ENCODE measurements at places on chromosomes 1 and 21.
A peak's percentile ranks its signal among the peaks of the same experiment; 100 is the strongest.

DNA sequence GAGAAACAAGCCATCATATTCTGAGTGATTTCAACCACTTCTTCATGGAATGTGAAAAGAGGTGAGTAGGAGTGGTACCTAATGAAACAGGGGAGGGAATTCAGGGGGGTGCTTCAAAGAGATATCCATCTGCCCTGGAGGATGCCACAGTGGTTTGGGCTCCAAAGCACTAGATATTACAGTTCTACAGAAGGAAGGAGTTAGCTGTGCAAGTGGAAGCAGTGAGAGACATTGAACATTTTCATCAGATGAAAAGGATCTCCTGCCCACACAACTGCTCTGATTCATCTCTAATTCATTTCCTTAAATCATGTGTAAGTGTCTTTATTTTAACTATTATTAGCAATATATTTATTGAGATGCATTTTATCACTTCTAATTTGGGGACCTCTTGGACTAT, 2.8 kb upstream of the RGS5 start:
- no peak for DNase-seq

GRCh38 chr1:99594205-99594604, 51.7 kb upstream of the PALMD start:
- no peak for DNase-seq

GRCh38 chr21:39022863-39023693, 160.2 kb downstream of the PSMG1 start:
- DNase-seq: peak; percentile 56

- no peak for DNase-seq
These were observed 109.1 kb upstream of the USH2A start for GRCh38 chr1:216532251-216532798.

- DNase-seq: no peak
These were observed 13.7 kb downstream of the PTPN22 start for GRCh38 chr1:113857776-113858175.

DNA sequence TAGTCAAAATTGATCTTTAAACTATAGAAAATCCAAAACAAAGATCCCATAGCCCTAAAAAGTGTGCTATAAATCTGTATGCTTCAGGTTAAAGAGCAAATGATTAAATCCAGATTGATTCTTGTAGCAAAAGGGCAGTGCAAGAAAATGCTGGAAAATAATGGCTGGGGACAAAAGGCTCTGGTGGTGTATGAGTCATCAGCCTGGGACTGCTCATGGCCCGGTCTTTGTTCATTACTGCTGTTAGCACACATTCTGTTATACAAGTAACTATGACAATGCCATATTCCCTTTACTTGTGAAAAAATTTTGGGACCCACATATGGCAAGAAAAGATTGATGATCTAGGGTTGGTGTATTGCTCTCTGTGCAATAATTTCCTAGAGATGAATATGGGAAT, 89.1 kb downstream of the RWDD3 start:
- DNase-seq: no peak

DNA sequence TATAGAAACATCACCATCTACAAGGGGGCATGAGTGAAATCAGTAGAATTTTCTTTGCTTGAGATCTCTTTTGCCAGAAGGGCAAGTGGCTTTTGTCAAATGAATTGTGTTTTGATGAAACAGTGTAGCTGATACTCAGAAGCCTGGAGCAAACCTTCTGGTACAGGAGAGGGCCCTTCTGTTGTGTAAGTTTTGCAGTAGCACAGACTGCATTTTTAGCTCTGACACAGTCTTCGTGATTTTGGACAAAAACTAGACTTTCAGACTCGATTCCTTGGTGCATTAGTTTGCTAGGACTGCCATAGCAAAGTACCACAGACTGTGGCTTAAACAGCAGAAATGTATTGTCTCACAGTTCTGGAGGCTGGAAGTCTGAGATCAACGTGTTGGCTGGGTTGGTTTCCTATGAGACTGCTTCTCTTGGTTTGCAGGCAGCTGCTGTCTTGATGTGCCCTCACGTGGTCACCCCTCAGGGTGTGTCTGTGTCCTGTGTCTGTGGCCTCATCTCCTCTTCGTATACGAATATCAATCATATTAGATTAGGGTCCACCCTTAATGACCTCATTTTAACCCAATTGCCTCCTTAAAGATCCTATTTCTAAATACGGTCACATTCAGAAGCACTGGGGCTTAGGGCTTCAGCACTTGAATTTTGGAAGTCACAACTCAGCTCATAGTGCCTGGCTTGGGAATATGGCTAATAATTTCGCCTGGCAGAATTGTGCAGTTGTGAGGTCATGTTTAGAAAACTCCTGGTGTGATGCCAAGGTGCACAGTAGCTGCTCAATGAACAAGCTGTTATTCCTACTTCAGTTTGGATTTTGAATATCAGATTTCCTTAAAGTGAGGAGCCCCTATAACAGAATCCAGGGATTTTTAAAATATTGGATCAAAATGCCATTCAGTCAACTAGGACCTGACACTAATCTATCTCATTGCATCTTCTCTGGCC, 21.2 kb upstream of the DISC1 start:
- no peak for DNase-seq

- no peak for DNase-seq
These were observed 14.0 kb upstream of the LORICRIN start for GRCh38 chr1:153245466-153245865.

- DNase-seq: no peak
These were observed 18.8 kb upstream of the F3 start for GRCh38 chr1:94560333-94560732.

GRCh38 chr1:94622757-94623156, 81.2 kb upstream of the F3 start:
- DNase-seq: peak; percentile 67

DNA sequence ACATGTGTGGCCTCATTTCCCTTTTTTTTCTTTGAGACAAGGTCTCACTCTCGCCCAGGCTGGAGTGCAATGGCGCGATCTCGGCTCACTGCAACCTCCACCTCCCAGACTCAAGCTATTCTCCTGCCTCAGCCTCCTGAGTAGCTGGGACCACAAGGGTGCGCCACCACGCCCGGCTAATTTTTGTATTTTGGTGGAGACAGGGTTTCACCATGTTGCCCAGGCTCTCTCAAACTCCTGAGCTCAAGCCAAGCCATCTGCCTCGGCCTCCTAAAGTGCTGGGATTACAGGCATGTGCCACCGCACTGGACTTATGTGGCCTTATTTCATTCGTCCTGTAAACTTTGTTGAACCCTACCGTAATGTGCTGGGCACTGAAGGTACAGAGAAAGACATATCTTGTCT, 569 bp upstream of the WARS2 start:
- peak; percentile 16 for DNase-seq

- no peak for DNase-seq
These were observed 180.8 kb downstream of the NPHP4 start for GRCh38 chr1:5811419-5811818.

- DNase-seq: no peak
These were observed 219.8 kb downstream of the DAB1 start for GRCh38 chr1:57204091-57204490.

DNA sequence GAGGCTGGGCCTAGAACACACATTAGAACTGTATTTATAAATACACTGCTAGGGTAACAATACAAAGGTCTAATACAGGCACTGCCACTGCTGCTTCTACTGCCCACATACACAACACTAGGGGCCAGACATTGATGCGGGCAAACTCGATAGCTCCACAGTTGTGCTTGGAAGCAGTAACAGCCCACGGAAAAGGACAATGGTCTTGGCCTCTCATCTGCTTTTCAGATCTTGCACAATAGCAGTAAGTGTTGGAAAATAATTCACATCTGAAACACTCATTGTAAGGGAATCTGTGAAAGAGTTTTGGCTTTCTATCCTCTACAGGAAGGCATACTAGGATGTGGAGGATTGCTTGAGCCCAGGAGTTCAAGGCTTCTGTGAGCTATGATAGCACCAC, 6.9 kb upstream of the SPOCD1 start:
- no peak for DNase-seq

DNA sequence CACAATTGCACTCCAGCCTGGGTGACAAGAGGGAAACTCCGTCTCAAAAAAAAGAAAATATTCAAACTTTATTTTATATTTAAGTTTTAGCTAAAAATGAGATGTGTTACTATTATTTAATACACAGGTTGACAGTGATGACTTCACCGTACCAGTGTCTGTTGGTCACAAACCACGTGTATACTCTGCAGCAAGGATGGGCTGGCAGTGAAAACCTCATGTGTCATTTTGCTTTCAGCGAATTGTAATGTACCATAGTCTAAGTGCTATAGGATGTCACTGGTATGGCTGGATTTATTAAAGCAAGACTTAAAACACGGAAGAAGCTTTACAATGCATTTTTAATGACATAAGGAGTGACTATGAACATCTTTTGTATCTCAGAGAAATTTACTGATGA, 28.1 kb upstream of the NHLH2 start:
- DNase-seq: no peak
